ENCODE measurements at places on chromosomes 6 and 20.

- no peak for DNase-seq
Observed at GRCh38 chr20:16615199-16615598, 42.0 kb upstream of the KIF16B start.

DNA sequence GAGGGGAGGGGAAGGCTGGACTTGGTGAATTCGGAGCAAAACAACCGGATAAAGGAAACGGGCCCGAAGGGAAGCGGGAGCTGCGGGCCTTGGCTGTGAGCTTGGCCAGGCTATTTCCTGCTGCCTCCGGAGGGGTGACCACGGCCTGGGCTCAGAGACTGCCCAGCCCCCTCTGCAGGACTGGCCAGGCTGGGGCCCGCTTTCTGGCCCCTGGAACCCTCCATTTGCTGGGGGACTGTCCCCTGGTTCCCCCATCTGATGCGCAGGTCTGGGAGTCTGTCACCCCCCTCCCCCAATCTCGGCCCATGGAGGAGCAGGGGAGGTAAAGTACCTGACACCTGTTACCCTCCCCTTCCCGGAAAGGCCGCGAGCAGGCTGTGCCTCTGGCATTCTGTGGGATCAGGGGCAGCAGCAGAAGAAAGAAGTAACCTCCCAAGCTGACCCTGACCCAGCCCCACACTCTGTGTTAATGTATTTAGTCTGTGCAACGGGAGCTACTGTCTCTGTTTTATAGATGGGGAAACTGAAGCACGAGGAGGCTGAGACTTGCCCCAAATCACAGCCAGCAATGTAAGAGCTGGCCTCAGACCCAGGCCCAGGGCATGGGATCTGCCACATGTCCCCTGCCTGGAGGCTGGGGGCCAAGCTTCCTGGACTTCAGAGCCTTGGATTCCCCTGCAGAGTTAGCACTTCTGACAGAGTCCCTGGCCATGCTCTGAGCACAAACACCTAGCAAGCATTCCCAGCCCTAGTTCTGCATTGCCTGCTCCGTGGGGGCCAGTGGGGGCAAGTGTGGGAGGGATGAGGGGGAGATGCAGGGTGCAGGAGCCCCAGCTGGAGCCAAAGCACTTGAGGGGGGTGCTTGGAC, 3.5 kb downstream of the C20orf204 start:
- DNase-seq = no peak

GRCh38 chr6:89989742-89990141, 95.5 kb downstream of the GJA10 start:
- no peak for DNase-seq

DNA sequence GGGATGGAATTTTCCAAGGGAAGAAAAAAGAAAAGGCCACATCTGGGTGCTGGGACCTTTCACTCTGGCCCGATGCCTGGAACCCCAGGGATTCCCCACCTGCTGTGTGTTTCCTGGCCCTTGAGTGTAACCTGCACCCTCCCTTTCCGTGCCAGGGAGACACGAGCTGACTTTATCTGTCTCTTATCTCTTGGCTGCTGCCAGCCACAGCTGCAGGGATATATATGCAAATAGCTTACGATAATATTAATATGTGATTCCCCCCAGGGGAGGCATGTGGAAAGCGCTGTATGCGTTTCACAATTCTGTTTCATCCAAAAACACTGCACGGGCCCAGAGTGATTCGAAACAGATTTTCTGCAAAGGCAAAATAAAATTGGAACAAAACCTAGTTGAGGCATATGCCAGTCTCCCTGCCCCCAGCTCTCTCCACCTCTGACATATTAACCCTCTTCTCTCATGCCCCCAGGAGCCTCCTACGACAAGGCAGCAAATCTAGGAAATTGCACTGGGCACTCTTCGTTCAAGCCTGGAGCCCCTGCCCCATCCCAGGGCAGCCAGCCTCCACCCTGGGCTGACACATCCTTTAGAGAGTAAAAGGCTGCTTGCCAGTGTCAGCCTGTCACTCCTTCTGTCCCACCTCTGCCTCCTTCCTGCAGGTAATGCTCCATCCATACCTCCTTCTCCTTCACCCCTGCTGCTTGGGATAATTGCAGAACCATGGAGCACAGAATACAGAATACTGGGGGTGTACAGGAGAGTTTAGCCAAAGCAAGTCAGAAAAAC, 1.3 kb downstream of the RIPOR3 start:
- DNase-seq = peak; percentile 40

DNA sequence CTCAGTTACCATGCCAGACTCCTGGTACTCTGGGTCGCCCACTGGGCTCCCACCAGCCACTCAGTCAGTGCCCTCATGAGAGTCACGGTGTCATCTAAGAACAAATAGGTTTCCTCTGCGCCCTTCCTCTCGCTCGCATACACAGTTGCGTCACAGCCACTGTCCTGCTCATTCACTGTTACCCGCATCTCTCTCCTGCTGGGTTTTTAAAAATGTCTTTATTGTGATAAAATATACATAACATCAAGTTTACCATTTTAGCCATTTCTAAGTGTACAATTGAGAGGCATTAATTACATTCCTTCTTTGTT, 4.0 kb downstream of the TEAD3 start:
- DNase-seq = no peak

GRCh38 chr6:140319209-140319608, 944.8 kb upstream of the CITED2 start:
- DNase-seq = no peak

- no peak for DNase-seq
Observed at GRCh38 chr20:34143951-34144350, 31.9 kb upstream of the EIF2S2 start.

- DNase-seq = no peak
Observed at GRCh38 chr6:117072781-117073180, 192.6 kb upstream of the VGLL2 start.

- no peak for DNase-seq
Observed at GRCh38 chr20:41334443-41335421, 5.9 kb upstream of the LPIN3 start.

- no peak for DNase-seq
Observed at GRCh38 chr6:46393940-46394337, 97.3 kb downstream of the RCAN2 start.

DNA sequence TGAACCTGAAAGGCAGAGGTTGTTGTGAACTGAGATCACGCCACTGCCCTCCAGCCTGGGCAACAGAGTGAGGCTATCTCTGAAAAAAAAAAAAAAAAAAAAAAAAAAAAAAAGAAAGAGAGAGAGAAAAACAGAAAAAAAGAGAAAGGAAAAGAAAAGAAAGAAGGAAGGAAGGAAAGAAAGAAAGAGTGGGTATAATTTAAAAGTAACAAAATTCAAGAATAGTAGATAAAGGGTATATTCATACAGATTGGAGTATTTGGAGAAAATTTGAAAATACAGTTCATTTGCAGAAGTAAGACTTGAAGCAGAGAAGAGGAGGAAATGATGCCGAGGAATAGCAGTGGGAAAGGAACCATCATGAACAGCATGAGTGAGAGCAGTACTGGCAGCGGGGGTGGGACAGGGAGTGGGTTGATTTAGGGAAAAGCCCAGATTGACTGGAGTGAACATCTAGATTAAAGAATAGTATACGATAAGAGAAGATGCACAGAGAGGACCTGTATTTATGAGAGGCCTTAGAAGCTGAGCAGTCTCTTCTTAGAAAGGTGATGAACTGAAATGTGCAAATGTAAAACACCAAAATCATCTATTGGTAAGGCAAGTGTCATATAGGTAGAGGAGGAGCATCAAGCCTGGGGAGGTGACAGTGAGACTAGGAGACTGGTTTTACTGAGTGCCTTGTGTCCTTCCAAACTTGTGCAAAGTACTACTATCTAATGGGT, 17.8 kb upstream of the HLA-DRB1 start:
- DNase-seq = no peak

GRCh38 chr20:13102237-13102636, 93.5 kb downstream of the SPTLC3 start:
- no peak for DNase-seq

- DNase-seq = no peak
Observed at GRCh38 chr6:131309437-131309836, 174.2 kb downstream of the AKAP7 start.

DNA sequence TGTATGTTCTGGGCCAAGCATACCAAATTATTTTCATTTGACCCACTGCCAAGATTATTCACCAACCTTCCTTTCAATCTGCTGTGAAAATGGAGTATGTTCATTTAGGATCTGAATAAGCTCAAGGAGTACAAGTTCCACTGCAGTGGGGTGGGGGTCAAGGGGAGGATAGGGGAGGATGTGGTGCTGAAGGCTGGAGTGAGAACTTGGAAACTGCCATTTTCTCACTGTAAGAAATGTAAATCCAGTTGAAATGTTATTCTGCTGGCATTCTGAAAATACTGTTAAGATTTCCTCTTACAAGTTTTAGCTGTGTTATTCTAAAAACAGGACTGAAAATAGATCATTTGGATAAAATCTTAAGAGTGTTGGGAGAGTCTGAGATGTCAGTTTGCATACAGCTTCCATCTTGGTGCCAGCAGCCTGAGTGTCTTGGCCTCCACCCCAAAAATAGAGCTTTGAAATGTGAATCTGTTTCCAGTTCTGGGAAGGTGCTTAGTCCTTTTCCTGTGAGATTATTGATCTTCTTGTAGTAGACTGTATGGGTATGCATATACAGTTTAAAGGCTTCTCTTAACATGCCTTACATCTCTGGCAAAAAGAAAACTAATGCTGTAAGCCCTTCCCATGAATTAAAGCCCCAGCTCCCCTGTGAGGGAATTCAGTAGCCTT, 84.3 kb downstream of the CTNNBL1 start:
- no peak for DNase-seq

- DNase-seq = no peak
Observed at GRCh38 chr6:89501222-89501621, 68.3 kb downstream of the ANKRD6 start.

DNA sequence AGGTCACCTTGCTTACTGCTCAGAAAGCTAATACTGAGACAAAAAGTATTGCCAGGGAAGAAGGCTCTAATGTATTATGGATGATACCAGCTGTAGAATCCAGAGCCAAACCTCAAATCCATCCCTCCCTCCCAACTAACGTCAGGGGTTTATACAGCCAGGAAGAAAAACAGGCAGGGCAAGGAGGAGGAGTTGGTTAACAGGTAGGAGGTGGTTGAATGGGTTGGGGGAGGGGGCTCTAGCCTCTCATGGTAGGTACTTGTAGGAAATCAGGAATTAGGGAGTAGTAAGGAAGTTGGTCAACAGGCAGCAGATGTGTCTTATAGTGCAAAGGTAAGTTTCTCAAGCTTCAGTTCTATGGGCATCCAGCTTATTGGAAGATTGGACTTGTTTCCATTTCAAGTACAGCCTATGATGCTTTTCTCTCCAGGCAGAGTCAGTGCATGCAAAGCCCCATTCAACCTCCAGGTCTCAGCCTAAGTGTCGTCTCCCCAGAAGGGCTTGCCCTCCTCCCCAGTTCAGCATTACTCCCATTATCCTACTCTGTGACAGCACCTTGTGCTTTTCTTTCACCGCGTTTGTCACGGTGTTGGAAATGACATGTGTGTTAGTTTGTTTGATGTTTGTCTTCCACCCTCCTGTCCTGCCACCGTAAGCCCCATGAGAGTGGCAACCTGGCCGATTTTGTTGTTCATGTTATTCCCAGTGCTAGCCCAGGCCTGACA, 38.1 kb downstream of the PNLDC1 start:
- DNase-seq = no peak

GRCh38 chr6:128139519-128139918, 238.7 kb upstream of the THEMIS start:
- DNase-seq = no peak

GRCh38 chr20:22745194-22745500, 160.8 kb upstream of the FOXA2 start:
- DNase-seq = no peak

- no peak for DNase-seq
Observed at GRCh38 chr20:35643045-35643444, 21.7 kb downstream of the CPNE1 start.

- DNase-seq = no peak
Observed at GRCh38 chr6:119426619-119427018, 77.1 kb upstream of the MAN1A1 start.

GRCh38 chr20:23143098-23143497, 57.0 kb upstream of the CD93 start:
- no peak for DNase-seq

- DNase-seq = no peak
Observed at GRCh38 chr6:107819964-107820337, 4.2 kb downstream of the SCML4 start.

GRCh38 chr20:20702330-20703245, 9.9 kb downstream of the RALGAPA2 start:
- no peak for DNase-seq

DNA sequence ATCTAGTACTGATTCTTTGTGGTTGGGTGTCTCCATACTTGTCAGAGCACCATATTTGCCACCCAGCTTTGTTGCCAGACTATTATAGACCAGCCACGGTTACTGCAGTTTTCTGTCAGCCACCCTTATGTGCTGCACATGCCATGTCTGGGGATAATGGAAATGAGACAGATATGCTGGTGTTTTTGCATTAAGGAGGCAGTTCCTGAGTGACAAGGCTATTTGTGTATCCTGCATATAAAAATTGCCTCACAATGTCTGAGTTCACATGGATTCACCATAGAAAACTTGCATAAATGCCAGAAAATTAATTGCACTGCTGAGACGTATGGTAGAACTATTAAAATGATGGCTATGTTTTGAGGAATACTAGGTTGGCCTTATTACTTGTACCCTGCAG, 51.8 kb downstream of the NKAIN2 start:
- no peak for DNase-seq

DNA sequence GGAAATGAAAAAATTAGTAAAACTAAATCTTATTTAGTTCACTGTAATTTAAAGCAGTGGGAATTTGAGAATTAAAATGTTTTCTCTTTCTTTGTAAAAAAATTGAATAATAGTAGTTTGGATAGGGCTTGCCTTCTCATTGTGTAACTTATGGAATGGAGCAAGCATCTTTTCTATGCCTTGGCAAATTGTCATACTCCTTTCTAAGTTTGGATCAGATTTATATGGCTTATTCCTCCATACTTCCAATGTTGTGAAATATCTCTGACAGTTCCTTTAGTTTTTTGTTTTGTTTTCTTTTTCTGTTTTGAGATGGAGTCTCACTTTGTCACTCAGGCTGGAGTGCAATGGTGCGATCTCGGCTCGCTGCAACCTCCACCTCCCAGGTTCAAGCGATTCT, 176.4 kb downstream of the SAMD5 start:
- DNase-seq = no peak

DNA sequence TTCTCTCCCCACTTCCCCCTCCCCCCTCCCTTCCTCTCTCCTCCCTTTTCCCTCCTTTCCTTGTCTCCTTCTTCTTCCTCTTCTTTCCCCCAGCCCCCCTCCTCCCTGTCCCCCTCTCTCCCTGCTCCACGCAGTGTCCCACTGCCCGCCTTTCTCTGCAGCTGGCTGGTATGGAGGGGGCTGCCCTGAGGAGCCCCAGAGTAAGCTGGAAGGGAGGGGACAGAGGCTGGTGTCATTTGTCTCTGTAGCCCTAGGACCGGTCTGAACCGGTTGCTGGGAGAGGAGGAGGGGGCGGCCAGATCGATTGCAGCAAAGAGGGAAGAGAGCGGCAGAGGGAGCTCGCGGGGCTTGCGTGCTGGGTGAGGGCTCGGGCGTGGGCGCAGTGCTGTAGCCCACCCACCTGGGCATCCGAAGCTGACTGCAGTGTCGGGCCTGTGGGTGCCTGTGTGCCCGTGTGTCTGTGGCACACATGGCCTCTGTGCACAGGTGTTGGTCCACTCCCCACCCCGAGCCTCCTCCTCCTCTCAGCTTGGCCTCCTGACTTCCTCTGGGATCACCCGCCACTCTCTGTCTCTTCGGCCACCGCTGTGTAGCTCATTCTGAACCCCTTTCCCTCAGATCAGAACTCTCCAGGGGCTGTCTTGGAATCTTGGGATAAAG, 50.6 kb downstream of the SRC start:
- peak; percentile 88 for DNase-seq

GRCh38 chr6:108982154-108983113, 112.2 kb downstream of the SESN1 start:
- DNase-seq = no peak

- DNase-seq = no peak
Observed at GRCh38 chr6:89729818-89730217, 89.8 kb downstream of the MDN1 start.

Data from NCI-H1092 (cell line).